Adipocyte (in vitro differentiated cells): ENCODE measurements at places on chromosomes 7 and 10.
A peak's percentile ranks its signal among the peaks of the same experiment; 100 is the strongest.

DNA sequence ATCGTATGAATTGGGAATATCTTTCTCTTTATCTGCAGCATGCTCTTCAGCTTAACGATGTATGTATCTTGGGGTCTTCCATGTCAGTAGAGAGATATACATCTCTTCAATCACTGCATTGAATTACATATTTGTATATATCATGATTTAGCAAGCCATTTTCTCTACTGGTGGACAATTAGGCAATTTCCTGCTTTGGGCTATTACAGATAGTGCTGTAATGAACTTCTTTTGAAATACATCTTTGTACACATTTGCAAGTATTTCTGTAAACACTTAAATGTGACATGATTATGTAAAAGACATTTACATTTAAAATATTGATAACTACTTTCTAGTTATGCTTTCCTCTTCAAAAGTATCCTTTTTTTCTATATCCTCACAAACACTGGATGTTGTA lies 199.0 kb downstream of the PPP1R9A start:
- no peak for DNase-seq

DNA sequence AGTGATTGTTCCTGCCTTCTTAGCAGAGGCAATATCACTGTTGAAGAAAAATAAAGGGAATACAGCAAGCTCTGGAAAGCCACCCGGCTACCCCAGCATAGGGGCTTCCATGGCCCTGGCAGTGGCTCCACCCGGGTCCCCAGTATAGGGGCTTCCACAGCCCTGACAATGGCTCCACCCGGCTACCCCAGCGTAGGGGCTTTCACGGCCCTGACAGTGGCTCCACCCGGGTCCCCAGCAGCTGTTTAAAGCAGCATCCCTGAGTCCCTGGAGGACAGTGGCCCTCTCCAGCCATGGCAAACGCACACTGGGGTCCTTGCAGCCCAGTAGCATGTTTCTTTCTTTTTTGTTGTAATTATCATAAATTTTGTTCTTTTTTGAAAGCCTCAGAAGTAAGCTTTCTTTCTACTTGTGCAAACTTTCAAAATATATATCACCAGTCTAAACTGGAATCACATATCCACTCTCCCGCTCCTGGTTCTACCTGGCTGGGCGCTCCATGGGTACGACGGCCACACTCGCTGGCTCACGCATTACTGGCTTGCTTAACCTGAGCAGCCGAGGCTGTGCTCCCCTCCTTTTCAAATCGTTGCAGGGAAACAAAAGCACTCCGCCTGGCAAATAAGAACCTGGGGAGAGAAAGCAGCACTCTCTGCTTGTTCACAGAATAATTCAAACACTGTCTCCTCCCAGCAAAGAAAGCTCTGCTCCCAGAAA lies 62.1 kb downstream of the TCERG1L start:
- DNase-seq = no peak

DNA sequence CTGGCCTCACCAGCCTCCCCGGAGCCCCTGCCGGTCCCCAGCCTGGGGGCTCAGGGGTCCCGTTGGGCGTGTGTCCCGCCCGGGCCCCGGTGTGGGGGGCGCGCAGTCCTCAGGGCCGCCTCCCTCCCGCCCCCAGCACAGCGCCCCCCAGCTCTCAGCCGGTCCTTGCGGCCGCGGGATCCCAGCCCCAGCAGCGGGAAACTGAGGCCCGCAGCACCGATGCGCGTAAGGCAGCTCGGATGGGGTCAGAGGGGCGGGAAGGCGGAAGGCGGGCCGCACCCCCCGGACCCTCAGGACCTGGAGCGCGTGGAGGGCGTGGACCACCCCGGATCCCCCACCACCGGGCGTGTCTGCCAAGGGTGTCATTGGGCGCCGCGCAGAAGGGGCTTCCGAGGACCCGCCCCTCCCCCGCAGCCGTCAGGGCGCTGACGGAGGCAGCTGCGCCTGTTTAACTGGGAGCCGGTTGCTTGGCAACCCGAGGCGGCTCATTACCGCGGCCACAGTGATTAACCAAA lies 14.9 kb downstream of the UNCX start:
- no peak for DNase-seq

- peak; percentile 39 for DNase-seq
Observed at GRCh38 chr7:41446606-41447449, 256.1 kb downstream of the INHBA start.

GRCh38 chr10:10869592-10869991 lies 148.1 kb upstream of the CELF2 start:
- no peak for DNase-seq

- no peak for DNase-seq
Observed at GRCh38 chr7:139674752-139675126, 103.1 kb downstream of the HIPK2 start.

DNA sequence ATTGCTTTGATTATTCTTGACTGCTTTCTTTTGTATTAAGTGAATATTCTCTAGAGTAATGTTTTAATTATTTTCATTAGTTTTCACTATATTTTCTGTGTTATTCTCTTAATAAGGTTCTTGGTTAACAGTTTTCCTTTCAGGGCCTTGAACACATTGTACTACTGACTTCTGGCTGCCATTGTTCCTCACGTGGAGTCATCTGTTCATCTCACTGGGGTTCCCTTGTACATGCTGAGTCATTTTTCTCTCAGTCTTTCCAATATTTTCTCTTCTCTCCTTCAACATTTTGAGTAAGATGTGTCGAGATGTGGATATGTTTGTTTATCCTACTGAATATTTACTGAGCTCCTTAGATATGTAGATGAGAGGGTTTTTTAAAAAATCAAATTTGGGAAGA lies 400.7 kb downstream of the TCERG1L start:
- no peak for DNase-seq

- DNase-seq = no peak
Observed at GRCh38 chr7:155847821-155848435, 35.7 kb upstream of the SHH start.

DNA sequence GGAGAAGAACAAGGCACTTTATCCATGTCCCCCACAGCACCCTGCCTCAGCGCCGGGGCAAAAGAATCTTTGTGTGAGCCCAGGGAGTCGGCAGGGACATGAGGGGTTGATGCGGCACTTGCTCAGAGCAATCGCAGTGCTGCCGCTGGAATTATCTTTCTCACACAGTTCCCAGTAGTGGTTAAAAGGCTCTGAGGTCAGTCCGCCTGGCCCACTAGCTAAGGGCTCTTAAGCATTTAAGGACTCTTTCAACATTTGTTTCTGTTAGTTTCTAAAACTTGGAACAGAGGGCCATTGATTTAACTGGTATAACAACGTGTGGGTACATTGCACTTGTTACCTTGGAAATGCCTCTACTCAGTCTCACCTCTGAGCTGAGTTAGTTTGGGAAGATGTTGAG lies 208.0 kb upstream of the C7orf33 start:
- DNase-seq = no peak

DNA sequence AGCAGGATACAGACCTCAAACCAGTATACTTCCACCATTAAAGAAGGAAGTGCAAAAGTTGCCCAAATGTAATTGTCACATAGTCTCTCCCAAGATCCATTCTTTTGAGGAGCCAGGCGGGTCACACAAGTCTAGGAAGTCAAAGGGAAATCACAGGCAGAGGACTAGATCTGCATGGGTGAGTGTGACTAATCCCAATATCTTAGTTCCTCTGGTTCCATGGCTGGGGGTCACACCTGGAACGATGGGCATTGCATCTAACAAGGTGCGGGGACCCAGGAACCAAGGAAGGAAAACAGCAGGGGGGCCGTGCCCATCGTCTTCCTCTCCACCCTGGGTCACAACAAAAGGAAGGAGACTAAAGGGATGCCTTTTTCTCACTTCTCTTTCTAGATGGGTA lies 1138.8 kb downstream of the XPNPEP1 start:
- DNase-seq = no peak

GRCh38 chr10:106712988-106713387 lies 451.5 kb downstream of the SORCS1 start:
- DNase-seq = no peak

- DNase-seq = no peak
Observed at GRCh38 chr7:126937171-126937570, 315.6 kb downstream of the GRM8 start.

- DNase-seq = no peak
Observed at GRCh38 chr7:157929671-157930070, 592.9 kb downstream of the DNAJB6 start.

DNA sequence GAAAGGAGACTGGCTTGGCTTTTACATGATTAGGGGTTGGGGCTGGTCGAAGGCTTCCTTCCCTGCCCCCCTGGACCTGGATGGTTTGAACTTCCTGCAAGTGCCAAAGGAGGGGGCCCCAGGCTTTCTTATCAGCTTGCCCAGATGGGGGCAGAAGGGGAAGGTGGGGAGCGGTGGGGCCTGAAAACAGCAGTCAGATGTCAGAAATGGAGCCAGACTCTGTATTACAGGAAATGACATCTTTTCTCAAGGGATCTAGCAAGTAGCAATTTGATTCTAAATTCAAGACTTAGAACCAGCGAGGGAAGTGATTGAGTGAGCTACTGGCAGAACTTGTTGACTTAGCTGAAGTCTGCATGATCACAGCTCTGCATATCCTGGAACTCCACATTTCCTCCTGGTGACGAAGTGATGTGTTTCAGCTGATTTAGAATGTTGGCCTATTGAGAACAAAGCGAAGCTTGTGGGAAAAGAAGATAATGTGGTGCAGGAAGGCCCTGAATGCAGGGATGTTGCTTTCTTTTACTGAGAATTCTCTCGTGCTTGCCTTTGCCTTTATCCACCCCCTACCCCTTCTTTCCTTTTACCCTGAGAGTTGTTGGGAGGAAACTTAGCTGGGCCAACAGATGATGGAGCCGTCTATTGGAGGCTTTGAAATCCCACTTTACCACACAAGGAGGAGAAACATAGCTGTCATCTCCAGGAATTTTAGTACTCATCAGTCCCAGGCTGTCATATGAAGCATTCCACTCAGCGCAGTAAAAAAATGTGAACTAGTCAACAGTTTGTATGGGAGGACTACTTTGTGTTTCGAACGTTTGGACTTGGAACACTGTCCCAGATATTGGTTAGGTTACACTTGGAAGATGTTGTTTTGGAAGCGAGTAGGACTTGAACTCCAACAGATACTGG lies 43.2 kb downstream of the CCNY start:
- no peak for DNase-seq

DNA sequence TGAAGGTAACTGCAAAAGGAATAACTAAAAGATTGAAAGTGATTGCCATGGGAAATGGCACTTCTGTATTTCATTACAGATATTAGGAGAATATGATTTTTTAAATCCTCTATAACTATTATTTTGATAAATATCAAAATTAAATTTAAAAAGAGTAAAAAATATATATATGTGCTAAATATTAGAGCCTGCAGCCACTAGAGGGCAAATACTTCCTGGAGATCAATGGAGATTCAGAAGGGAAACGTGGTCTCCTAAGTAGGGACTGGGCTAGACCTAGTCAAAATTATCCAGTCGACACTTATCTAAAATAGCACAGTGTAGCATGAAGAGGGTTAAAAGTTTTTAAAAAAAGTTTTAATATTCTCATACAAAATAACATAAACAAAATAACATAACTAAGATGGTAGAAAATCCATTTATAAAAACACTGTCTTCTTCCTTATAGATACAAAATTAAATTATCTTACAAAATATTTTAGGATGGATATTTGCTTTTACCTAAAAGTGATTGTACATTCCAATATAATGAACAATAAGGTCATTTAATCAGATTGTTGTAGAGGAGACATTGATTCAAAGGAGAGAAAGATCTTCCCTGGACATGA lies 434.3 kb downstream of the MDFIC start:
- peak; percentile 64 for DNase-seq

GRCh38 chr7:42338231-42338915 lies 101.4 kb upstream of the GLI3 start:
- peak; percentile 73 for DNase-seq

GRCh38 chr7:139416405-139416804 lies 56.7 kb downstream of the LUC7L2 start:
- no peak for DNase-seq

- no peak for DNase-seq
Observed at GRCh38 chr10:110431659-110432058, 66.0 kb upstream of the DUSP5 start.
